ENCODE measurements at places on chromosomes 1 and 21.

DNA sequence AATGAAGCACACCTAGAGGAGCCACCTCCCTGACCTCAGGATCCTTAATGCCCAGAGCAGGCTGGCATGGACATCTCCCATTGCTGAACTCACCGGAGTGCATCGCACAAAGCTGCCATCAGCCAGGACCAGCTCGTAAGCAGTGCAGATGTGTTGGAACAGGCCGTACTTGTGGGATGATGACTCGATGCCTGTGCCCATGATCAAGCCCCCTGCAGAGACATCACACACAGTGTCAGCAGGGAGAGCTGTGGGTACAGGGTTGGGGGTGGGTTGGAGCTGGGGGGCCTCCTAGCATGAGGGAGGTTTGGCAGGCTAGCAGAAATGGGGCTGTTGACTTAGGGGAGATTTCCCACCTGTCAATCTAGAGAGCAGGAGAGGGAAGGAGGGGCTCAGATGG, 12.0 kb downstream of the DHCR24 start:
- DNase-seq: no peak

DNA sequence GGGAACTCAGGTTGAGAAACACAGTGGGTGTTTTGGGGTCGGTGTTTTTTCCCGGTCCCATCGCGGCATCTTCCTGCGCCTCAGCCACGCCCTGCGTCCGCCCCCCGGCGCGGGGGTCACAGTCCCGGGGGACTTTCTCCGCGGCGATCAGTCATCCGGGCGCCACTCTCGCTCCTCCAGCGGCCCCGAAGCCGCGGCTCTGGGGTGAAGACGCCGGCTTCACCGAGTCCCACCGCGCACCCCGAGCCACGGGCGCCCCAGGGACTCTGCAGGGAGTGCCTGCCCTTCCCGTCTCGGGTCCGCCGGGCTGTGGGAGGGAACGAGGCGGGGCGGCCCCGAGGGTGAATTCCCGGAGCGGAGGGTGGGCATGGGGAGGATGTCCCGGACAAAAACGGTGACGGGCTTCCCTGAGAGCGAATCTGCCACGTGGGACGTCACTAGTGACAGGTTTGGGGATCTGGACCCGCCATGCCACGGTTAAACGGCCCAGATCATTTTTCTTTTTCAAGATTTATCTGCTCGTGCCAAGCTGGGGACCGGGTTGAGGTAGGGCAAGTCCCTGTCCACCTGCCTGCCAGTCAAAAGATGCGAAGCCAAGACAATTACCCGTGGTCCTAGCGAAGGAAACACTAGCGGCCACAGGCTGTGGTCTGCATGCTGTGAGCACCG, 717 bp upstream of the BATF3 start:
- no peak for DNase-seq

GRCh38 chr21:16589006-16589898, 859.5 kb downstream of the USP25 start:
- DNase-seq: no peak

DNA sequence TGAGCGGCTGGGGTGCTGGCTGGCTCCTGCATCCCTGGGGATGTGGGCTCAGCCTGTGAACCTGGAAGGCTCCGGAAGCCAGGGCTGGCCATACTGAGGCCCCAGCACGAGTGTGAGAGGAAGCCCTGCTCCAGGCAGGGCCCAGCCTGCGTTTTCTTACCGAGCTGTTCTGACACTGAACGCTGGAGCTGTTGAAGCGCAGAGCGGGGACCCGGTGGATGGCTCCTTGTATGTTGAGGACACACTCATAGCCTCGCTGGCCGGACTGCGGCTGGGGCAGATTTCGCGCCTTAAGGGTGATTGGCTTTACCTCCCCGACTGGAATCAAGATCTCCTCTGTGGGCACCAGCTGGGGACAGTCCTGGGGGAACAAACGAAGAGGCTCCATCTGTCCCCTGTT, 160.0 kb downstream of the PLXNA2 start:
- no peak for DNase-seq

Measured in NCI-H187 treated with DMSO at 0.1 percent for 48 hours (cell line).